ENCODE measurements at places on chromosomes 2 and 18. TPM values are rescaled to one million over a fixed set of nuclear protein-coding genes. Genes with fewer than 3 reads are reported as not detected.

PPP1R1C gene
- not detected for total RNA-seq

CAVIN2 gene
- 3.2 TPM for total RNA-seq

ILKAP gene
- 71.4 TPM for total RNA-seq

FBXO15 gene
- not detected for total RNA-seq

GRCh38 chr2:201858281-201859184 is 52.2 kb downstream of the CDK15 start:
- DNase-seq: peak; percentile 25

- no peak for DNase-seq
Measured at GRCh38 chr2:5519286-5519685, 172.9 kb upstream of the SOX11 start.

DNA sequence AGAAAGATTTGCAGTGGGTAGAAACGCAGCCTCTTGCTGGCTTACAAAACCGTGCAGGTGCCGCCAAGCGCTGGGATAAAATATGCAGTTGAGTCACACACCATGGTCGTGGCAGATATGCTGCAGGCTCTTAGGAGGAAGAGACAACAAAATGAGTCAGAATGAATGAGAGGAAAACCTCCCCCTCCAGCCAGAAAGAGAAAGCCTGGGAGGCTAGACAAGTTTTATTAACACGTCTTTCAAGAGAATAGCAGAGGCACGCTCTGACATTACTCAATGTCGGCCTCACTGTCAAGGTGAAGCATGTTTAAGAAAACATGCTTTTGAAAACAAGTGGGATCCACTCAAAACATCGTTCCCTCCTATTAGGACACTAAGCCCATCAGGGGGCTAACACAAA is 37.1 kb upstream of the ZCCHC2 start:
- no peak for DNase-seq

- no peak for DNase-seq
Measured at GRCh38 chr2:159737917-159738296, 25.6 kb downstream of the MARCHF7 start.

DNA sequence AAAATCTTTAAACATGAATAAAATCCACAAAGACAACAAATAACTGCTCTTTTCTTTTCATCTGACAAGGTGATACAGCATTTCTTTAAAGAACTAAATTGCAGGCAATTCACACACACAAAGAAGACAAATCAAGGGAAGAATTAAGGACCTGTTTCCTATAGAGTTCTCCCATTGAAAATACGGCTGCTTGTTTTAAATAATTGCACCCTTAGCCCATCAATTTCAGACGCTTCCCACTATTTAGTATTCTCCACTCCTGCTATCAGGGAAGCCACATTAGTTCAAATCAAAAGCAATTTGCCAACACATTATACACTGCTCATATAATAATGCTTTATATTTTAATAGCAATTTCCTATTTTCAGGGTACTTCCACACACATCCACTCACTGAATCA is 11.3 kb downstream of the CMPK2 start:
- DNase-seq: no peak

- DNase-seq: no peak
Measured at GRCh38 chr2:30287857-30288513, 56.7 kb downstream of the LBH start.

DNA sequence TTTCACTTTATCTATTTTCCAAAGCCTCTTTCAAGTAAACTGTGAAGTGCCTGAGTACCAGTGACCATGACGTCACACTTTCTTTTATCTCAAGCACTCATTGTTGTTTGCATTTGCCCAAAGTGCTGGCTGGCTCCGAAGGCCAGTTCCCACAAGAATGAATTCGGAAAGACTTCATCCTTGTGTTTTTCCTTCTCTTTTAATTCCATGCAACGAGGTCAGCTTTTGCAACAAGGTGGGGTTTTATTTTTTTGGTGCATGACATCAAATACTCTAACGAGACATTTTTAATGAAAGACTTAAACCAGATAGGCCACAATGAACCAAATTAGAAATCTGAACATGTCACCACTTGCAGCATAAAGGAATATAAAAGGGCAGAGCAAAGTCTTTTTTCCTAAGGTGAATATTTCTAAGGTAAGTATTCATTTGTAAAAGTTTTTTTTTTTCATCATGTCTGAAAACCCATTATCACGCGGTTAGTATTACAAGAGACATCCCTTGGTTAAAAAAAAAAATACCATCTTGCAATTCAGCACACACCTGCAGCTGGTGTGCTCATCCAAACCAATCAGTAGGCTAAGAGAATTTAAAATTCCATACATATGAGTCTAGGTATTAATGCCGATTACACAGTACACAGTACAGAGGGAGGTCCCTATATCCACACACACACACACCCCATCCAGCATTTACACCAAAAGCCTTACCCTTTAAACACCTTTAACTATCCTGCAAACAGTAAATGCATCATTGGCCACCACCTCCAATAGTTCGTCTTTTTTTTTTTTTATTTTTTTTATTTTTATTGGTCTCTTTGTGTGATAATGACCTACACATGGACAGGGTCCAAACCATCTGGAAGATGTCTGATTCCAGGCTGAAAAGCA is 2.3 kb downstream of the ARL4C start:
- DNase-seq: peak; percentile 68

- DNase-seq: no peak
Measured at GRCh38 chr2:241340631-241341163, 15.4 kb upstream of the FARP2 start.

- peak; percentile 79 for DNase-seq
Measured at GRCh38 chr2:158676696-158677095, 118.4 kb upstream of the DAPL1 start.

DNA sequence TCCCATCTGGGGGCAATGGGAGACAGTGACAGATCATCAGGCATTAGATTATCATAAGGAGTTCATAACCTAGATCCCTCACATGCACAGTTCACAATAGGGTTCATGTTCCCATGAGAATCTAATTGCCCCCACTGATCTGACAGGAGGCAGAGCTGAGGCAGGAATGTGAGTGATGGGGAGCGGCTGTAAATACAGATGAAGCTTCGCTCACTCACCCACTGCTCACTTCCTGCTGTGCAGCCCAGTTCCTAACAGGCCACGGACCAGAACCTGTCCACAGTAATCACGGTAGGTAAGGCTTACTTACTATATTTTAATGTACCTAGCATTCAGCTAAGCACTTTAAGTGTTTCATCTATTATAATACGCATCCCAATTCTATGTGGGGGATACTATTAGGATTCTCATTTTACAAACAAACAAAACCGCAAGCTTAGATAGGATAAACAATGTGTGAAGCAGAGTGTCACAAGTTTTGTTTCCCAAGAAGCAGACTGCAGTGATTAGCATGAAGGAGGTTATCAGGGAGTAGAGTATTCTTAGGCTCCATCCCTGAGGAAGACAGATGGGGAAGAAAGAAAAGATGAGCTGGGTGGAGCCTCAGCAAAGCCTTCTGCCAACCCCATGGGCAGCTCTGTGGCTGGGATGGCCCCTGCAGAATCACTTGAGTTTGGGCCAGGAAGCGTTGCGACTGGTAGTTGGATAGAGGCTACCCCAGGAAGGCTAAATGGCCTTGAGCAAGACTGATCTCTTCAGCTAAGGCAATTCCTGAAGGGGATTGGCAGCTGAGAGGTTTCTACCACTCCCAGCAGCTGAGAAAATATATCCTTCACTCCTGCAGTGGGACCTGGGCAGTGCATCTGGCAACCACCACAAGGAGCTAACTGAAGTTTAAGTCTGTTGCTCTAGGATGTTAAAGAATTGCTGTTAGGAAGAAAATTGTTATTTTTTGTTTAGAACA is 133.1 kb downstream of the MREG start:
- no peak for DNase-seq

DNA sequence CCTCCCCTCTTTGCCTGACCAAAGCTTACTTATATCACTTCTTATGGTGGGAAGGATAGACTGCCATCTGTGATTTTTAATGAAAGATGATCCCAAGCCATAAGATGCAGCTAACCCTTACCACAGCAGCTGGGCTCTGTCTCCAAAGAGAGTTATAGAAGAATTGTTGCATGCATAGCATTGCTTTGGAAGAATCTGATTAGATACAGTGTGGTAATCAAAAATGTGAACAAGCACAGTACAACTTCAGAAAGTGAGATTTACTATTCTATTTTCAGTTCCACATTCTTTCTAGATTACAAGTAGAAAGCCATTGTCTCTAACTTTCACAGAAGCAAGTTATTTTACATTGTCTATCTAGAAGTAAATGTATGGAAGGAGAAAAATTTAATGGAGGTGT is 129.0 kb upstream of the ACVR2A start:
- DNase-seq: no peak

- no peak for DNase-seq
Measured at GRCh38 chr2:216849987-216850386, 9.9 kb downstream of the TNP1 start.

- DNase-seq: no peak
Measured at GRCh38 chr18:68262690-68263294, 452.1 kb downstream of the TMX3 start.

DNA sequence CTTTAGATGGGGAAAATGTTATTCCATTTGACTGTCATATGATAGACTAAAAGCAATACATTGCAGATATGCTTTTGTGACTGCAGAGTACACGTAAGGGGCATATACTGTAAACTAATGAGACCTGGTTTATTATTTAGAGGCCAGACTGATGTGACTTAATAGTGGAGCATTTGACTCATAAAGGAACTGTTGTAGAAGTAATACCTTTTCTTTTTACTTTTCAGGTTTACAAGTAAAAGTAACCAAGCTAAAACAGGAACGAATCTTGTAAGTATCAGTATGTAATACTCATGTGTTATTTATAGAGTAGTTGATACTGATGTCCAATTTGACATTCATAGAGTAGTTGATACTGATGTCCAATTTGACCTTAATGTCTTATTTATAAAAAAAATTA is 13.1 kb downstream of the RBBP8 start:
- DNase-seq: no peak

GRCh38 chr18:44358402-44358801 is 322.3 kb upstream of the SETBP1 start:
- no peak for DNase-seq
